ENCODE measurements at places on chromosomes 5 and 9.

DNA sequence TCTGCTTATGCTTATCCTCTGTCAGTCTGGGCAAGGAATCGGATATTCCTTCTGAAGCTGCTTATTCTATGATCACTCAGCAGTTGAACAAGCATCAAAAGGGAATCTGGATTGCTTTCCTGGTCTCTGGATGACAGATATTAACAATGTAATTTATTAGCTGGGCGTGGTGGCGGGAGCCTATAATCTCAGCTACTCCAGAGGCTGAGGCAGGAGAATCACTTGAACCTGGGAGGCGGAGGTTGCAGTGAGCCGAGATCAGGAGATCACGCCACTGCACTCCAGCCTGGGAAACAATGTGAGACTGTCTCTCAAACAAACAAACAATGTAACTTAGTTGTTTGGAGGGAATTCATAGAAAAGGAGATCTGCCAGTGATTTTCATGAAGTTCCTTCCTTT is 45.4 kb downstream of the DMRT1 start:
- no peak for DNase-seq

GRCh38 chr9:109708451-109708945 is 71.5 kb upstream of the PALM2AKAP2 start:
- DNase-seq = no peak

DNA sequence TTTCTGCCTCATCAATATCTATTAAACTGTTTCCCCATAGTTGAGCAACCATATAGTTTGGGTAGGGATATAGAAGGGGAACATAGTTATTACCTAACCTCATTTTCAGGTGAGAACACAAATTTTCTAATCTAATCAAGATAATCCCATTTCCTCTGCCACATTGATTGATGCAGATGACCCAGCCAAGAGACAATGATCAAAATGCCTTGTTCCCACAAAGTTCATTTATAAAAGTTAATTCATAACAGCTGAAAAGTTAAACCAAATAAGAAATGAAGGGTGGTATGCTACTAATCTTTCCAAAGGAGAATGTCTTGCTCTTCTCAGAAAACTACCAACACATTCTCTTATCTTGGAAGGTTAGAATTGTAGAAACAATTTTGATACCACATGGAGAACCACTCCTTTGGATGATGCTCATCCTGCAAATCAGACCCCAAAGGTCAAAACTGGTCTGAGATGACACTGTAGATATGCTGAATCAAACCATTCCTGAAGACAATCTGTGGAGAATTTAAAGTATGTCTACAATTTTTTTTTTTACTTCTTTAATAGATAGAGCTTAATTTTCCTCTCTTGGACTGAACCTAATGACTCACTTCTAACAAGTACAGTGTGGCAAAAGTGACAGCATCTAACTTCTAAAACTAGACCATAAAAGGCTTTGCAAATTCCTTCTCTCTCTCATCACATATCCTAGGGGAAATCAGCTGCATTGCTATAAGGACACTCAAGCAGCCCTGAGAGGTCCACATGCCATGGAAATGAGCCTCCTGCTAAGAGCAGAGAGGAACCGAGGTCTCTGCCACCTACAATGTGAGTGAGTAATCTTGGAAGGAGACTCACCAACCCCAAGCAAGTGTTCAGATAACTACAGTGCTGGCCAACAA is 586.7 kb upstream of the TUSC1 start:
- DNase-seq = no peak

DNA sequence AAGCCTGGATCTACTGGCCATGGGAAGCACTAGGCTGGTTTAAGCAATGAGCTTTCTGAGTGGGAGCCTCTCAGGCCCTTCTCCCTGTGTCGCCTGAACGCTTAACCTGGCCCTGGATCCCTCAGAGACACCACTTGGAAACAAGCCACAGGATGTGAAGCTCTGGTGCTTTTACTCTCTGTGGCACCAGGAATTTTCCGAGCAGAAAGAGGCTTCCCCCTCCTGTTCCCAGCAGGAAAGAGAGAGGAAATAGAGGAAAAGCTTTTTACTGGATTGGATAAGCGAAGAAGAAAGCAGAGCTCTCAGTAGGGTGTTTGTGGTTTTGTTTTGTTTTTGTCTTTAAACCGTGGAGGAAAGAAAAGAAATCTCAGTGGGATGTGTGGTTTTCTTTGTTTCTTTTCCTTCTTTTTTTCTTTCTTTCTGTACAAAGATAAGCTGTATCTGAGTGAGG is 34.5 kb downstream of the COL15A1 start:
- DNase-seq = no peak

- no peak for DNase-seq
These were observed 6.5 kb upstream of the SYK start for GRCh38 chr9:90795084-90795483.

- no peak for DNase-seq
These were observed 416.5 kb downstream of the MLLT3 start for GRCh38 chr9:20205821-20206220.

DNA sequence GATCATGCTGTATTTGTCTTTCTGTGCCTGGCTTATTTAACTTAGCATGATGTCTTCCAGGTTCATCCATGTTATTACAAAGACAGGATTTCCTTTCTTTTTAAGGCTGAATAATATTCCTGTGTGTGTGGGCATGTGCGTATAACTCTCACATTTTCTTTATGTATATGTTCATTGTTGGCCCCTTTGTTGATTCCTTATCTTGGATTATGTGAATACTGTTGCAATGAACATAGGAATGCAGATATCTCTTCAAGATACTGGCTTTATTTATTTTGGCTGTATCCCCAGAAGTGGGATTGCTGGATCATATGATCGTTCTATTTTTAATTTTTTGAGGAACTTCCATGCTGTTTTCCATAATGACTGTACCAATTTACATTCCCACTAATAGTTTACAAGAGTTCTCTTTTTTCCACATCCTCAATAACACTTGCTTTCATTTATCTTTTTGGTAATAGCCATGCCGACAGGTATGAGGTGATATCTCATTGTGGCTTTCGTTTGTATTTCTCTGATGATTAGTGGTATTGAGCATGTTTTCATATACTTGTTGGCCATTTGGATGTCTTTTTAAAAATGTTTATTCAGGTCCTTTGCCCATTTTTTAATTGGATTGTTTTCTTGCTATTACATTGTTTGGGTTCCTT is 38.0 kb downstream of the CREBRF start:
- DNase-seq = no peak

DNA sequence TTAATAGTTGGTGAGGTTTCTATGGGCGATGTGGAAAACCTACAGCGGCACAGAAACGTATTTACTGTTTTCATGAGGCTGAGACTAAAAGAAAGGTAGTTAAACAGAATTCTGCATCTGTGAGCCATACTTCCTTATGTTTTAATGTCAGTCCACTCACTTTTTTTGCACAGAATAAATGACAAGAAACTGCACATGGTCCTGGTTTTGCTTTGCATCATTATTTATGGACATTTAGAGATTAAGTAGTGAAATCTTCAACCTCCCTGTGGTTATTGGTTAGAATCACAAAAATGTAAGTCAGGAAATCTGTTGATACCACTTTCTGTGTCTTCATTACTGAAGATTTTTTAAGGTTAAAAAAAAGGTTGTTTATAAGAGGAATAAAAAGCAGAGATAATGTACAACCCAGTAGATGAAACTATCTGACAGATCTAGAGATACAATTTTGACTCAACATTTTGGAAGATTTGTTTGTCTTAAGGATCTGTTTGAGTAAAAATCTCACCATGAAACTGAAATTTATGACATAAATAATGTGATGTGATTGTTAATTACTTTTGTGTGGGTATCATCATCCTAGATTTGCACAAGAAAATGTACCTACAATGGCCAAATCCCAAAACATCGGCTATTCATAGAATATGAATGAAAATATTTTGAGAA is 2.4 kb downstream of the PRR16 start:
- DNase-seq = no peak

DNA sequence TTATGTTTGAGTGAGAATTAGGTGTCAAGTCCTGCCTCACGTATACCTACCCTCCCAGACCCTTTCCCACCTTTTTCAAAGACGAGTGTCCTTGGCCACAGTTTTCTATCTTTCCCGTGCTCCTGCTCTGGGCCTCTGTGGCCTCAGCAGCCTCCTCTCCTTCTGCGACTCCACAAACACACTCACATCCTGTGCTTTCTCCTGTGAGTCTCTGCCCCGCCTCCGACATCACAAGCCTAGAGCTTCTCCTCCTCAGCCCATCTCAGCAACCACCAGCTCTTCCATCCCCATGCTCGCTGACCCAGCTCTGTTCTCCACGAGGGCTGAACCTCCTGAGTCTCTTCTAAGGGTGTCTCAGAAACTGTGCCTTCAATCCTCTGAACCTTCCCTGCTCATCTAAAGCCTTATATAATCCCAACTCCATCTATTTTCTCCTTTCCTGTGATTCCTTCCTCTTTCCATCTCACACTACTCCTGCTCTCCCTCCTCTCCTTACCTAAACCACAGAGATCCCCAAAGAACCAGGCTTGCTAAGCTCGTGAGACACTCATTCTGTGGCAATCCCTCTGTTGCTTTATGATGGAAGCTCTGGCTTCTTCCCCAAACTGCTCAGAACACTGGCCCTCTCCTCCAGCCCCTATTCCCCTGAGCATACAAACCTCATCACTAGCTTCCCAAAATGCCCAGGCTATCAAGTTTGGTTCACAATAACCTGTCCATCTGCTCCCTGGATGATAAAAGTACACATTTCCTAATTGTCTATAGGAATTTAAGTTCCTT is 55.2 kb downstream of the RASEF start:
- DNase-seq = no peak

GRCh38 chr9:21813575-21814473 is 11.4 kb downstream of the MTAP start:
- peak; percentile 48 for DNase-seq

GRCh38 chr5:127758766-127759283 is 55.6 kb downstream of the CCDC192 start:
- DNase-seq = no peak

GRCh38 chr9:114351932-114352331 is 22.3 kb downstream of the ORM2 start:
- no peak for DNase-seq

DNA sequence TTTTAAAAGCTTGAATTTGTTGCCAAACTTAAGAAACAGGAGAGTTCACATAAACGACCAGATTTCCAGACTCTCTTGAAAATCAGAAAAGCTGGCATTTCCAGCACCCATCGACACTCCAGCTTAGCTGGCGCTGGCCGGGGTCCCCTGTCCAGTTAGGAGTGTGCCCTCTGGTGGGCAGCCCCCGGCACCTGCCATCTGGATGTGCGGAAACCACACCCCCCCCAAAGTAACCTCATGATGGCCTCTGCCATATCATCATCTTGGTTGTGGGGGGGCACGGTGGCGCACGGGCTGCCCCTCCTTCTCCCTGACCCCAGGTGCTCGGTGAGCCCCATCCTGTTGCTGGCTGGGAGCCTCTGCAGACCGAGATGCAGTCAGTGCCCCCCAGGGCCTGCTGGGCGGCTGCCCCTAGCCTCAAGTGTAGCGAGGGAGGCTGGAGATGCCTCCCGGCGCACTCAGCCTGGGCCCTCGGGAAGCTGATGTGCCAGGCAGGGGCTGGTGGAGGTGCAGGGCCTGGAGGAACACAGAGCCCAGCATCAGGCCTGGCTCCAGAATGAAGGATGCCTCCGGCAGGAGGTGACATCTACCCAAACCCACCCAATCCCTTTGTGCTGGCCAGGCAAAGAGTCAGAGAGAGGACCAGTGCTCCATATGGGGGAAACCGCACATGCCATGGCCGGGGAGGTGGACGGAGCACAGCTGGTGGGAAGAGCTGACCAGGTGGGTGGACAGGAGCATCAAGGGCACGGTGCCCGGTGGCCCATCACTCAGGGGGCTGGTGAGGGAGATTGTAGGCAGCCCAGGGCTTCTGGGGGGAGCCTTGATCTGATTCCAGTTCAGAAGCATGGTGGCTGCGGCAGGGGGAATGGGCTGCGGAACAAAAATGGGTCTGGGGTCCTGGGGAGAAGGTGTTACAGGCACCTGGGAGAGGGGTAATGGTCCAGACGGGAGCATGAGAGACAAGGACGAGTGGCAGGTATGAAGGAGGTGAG is 70.6 kb downstream of the ADAMTS2 start:
- no peak for DNase-seq

GRCh38 chr9:127975376-127976315 is 5.1 kb downstream of the EEIG1 start:
- no peak for DNase-seq

GRCh38 chr9:83620841-83621636 is 1.9 kb upstream of the IDNK start:
- peak; percentile 36 for DNase-seq

GRCh38 chr9:35027860-35028259 is 38.3 kb downstream of the DNAJB5 start:
- no peak for DNase-seq

Data from stimulated activated CD4-positive, alpha-beta T cell treated with anti-CD3 and anti-CD28 coated beads, Interleukin-1b, Interleukin-23, amount 100 ng/mL, for 4 hours (primary cell).